IMR-90 (cell line): ENCODE measurements at places on chromosomes 3 and 15. TPM values are rescaled to one million over a fixed set of nuclear protein-coding genes. Genes with fewer than 3 reads are reported as not detected.

The SNTN gene
- not detected in 2 replicates for polyA plus RNA-seq

The C3orf49 gene
- polyA plus RNA-seq: not detected in 2 replicates

The IL17RC gene
- polyA plus RNA-seq: 28.3 and 29.9 TPM in 2 replicates

The ADGRG7 gene
- not detected in 2 replicates for polyA plus RNA-seq

The RGMA gene
- polyA plus RNA-seq: 0.23 and 0.26 TPM in 2 replicates

The LSAMP gene
- polyA plus RNA-seq: 7.9 and 8.0 TPM in 2 replicates

The KBTBD8 gene
- 1.5 and 1.8 TPM in 2 replicates for polyA plus RNA-seq

The TMED3 gene
- polyA plus RNA-seq: 232 and 237 TPM in 2 replicates

The CORO2B gene
- polyA plus RNA-seq: 39.3 and 43.2 TPM in 2 replicates

The SETD5 gene
- polyA plus RNA-seq: 42.7 and 45.1 TPM in 2 replicates

The GPR62 gene
- not detected in 2 replicates for polyA plus RNA-seq

The PDCD7 gene
- polyA plus RNA-seq: 8.1 and 12.3 TPM in 2 replicates

The PLSCR2 gene
- not detected in 2 replicates for polyA plus RNA-seq

The COL6A5 gene
- polyA plus RNA-seq: not detected in 2 replicates

The GREM1 gene
- polyA plus RNA-seq: 852 and 1,130 TPM in 2 replicates

The COL8A1 gene
- polyA plus RNA-seq: 133 and 151 TPM in 2 replicates

The CFAP20DC gene
- 0.96 and 1.2 TPM in 2 replicates for polyA plus RNA-seq

The GPR160 gene
- polyA plus RNA-seq: 0.09 TPM in 2 replicates

The CNTN6 gene
- polyA plus RNA-seq: not detected in 2 replicates
